Type B pancreatic cell (in vitro differentiated cells): ENCODE measurements at places on chromosomes 11 and 22. TPM values are rescaled to one million over a fixed set of nuclear protein-coding genes. Genes with fewer than 3 reads are reported as not detected.

The CCDC86 gene
- total RNA-seq, result 25.2 and 31.1 TPM in 2 replicates

DNA sequence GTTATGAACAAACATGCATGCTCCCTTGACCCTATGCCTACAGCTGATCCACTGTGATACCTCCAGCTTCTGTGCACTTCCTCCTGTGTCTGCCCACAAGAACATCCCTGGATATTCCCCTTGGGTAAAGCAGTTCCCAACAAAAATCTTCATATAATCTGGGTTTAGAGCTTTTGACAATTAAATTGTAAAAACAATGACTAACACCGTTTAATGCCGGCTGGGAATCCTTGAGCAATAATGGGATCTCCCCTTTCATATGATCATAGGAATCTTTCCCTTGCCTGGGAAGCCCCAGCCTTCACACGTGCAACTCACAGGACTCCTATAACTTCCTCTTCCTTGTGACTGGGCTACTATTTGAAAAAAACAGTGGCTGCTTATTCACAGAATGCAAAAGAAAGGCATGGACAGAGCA, 6.3 kb upstream of the ZC3H12C start:
- no peak overlapping the region for H3K27ac ChIP-seq
- H3K4me1 ChIP-seq, result peaks cover 2% of the 10 kb centered on the region
- H3K27me3 ChIP-seq, result peaks cover 4% of the 10 kb centered on the region
- H3K36me3 ChIP-seq, result no peaks in the 10 kb centered on the region

GRCh38 chr11:15770798-15771414, 585.4 kb downstream of the SOX6 start:
- no peak for DNase-seq
- no peak overlapping the region for H3K27ac ChIP-seq
- peaks cover 19% of the 10 kb centered on the region for H3K27me3 ChIP-seq
- peaks cover 3% of the 10 kb centered on the region for H3K36me3 ChIP-seq
- H3K4me3 ChIP-seq, result no peak overlapping the region

DNA sequence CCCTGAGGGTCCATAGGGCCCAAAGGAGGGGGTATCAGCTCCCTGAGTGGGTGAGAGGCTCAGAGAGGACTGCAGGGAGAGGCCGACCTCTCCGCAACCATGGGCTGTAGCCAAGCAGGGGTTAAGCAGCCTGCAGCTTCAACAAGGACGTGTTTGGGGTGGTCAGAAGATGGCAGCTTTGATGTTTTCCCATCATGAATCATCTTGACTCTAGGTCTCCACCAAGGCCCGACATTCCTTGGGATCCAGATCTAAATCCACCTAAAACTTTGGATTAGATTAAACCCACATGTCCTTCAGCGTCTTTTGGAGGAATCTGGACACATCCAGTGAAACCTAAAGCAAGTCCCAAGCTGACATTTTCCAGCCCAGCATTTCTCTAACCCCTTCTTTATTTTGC, 19.8 kb downstream of the FBLN1 start:
- peaks cover 8% of the 10 kb centered on the region for H3K36me3 ChIP-seq
- DNase-seq, result no peak
- H3K4me1 ChIP-seq, result peaks cover 9% of the 10 kb centered on the region
- H3K27ac ChIP-seq, result no peak overlapping the region

The PSMA1 gene
- total RNA-seq, result 126 and 150 TPM in 2 replicates

The GLB1L2 gene
- total RNA-seq, result 5.5 and 11.6 TPM in 2 replicates

DNA sequence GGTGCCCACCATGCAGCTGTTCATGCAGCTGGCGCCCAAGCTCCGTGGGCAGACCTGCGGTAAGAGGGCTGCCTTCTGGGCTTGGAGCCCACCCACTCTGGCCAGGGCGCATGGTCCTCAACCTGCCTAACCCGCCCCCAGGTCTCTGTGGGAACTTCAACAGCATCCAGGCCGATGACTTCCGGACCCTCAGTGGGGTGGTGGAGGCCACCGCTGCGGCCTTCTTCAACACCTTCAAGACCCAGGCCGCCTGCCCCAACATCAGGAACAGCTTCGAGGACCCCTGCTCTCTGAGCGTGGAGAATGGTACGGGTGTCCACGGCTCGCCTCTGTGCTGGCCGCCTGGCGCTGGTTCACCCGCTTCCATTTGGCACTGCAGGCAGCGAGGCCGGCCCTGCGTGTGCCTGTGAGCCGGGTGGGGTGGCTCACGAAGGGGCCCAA, 11.0 kb downstream of the MUC5AC start:
- H3K4me1 ChIP-seq, result no peaks in the 10 kb centered on the region
- no peaks in the 10 kb centered on the region for H3K36me3 ChIP-seq
- no peak overlapping the region for H3K4me3 ChIP-seq
- no peaks in the 10 kb centered on the region for H3K27me3 ChIP-seq

The KRTAP5-8 gene
- not detected in 2 replicates for total RNA-seq

The DEPDC7 gene
- total RNA-seq, result 3.7 and 6.6 TPM in 2 replicates

The CDHR5 gene
- 7.1 and 23.0 TPM in 2 replicates for total RNA-seq

GRCh38 chr11:72326151-72326848, 82.3 kb upstream of the PHOX2A start:
- no peak overlapping the region for H3K27ac ChIP-seq
- peaks cover 14% of the 10 kb centered on the region for H3K4me1 ChIP-seq
- H3K4me3 ChIP-seq, result no peak overlapping the region
- no peak for DNase-seq
- H3K27me3 ChIP-seq, result no peaks in the 10 kb centered on the region
